ENCODE measurements at places on chromosomes 6 and 20.

DNA sequence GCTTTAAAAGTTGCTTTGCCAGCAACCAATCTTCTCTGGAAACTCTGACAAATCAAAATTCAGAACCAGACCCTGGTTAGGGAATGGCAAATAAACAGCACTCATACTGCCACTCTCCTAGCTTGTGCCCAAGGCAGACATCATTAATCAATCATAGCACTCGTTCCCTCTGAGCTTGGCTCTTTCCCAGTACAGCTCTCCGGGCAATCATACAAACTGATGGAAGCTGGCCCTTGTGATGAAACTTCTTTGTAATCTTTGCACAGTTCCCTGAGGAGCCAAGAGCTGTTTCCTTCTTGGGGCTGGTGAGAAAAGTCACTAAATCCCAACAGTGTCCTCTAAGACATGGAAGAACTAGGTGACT lies 34.7 kb downstream of the KIAA1755 start:
- DNase-seq = no peak

GRCh38 chr6:17741507-17741906 lies 34.8 kb upstream of the NUP153 start:
- no peak for DNase-seq

DNA sequence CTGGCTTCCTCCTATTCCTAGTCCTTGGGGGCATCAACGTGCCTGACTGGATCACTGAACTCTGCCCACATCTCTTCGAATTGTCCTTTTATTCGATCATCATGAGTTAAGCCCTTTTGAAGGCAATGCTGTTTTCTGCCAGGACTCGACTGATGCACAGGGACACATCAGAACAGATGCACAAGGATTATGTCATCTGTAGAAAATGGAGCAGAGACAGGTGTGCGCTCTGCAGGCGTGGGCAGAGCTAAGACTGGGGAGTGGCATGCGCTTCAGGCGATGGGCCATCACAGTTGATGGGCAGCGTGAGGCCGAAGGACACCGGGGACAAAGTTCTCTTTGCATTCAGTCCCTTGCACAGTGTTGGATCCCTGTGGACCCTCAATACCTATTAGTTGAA lies 13.1 kb downstream of the GABRR1 start:
- DNase-seq = no peak

GRCh38 chr6:126812651-126813050 lies 305.8 kb upstream of the RSPO3 start:
- DNase-seq = no peak

GRCh38 chr6:154164397-154164796 lies 125.4 kb downstream of the OPRM1 start:
- no peak for DNase-seq

GRCh38 chr20:34618676-34619075 lies 58.2 kb downstream of the PIGU start:
- no peak for DNase-seq

DNA sequence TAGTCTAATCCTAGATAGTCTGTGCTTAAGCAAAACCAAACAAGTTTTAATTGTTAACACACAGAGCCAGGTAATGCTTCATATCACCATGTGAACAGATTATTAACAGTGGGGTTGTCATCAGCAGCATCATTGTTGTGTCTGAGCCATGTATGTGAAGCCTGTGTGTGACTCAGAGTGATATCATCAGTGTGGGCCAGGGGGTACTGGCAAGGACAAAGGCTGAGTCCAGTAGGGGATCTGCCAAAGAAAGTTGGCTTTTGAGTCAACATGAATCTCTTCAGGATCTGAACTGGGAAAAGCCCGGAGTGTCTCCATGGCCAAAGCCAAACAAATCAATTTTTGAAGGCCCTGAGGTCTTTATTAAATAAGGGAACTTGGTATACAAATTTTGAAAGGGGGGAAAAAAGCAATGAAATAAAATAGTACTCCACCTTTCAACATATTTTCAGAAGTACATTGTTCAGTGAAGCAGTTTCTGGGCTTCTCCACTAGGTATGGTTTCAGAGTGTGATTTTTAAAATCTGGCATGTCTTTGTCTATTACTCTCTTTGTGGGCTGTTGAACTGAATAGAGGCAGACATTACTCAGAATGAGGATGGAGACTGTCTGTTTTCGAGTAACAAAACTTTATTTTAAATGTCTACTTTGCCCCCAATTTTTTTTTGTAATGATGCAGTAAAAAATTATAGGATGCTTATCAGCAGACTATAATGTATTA lies 444.2 kb upstream of the JAG1 start:
- no peak for DNase-seq

- no peak for DNase-seq
Observed at GRCh38 chr20:49415005-49415667, 67.3 kb downstream of the KCNB1 start.

- DNase-seq = no peak
Observed at GRCh38 chr6:15911753-15912504, 217.0 kb upstream of the MYLIP start.

DNA sequence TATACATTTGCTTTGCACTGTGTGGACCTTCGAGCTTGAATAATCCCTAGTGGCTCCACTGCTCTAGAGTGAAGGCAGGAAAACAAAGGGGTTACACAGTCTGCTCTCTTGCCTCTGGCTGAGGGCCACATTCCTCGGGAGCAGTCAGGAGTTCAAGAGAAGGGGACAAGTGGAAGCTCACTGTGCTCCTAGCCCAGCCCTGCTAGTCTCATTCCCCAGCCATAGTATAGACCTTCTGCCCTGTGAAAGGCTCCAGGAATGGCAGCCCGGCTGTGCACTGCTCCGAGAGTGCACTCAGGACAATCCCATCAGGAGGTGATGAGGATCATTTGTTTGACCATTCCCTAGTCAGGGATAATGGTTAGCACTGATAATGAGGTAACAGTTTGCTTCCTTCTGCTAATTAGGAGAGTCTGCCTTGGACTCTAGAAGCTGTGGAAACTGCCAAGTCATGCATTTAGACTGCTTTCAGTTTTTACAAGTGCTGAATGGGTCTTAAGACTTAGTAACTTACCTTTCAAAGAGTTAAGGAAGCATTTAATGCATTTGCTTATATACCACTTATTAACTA lies 8.5 kb downstream of the IYD start:
- no peak for DNase-seq

DNA sequence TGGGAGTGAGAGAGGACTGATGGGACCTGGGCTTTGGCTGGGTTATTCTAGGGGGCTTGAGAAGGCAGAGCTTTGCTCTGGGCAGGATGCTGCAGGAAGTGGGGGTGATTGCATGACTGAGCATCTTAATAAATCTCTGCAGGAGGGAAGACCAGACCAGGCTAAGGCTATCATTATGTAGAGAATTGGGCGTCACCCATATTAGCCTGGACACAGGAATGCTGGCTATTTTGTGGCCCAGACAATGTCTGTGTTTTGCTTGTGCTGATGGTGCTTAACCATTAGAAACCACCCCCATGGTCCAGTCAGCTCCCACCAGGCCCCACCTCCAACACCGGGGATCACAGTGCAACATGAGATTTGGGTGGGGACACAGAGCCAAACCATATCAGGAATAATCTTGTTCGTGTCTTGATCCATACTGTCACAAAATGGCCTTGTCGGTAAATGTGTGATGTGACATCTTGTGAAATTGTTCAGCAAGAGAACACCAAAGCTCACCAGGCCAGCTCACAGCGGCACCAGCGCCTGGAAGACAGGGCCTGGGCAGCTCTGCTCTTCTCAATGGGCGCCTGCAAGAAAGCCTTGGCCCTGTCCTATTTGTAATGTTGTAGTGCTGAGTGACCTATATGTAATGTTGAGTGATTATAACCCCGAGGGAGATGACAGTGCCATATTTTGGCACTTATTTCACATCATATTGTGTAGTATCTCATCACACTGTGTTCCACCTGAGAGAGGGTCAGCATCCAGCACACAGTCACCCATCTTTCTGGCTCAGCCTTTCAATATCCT lies 211.8 kb downstream of the QKI start:
- no peak for DNase-seq

DNA sequence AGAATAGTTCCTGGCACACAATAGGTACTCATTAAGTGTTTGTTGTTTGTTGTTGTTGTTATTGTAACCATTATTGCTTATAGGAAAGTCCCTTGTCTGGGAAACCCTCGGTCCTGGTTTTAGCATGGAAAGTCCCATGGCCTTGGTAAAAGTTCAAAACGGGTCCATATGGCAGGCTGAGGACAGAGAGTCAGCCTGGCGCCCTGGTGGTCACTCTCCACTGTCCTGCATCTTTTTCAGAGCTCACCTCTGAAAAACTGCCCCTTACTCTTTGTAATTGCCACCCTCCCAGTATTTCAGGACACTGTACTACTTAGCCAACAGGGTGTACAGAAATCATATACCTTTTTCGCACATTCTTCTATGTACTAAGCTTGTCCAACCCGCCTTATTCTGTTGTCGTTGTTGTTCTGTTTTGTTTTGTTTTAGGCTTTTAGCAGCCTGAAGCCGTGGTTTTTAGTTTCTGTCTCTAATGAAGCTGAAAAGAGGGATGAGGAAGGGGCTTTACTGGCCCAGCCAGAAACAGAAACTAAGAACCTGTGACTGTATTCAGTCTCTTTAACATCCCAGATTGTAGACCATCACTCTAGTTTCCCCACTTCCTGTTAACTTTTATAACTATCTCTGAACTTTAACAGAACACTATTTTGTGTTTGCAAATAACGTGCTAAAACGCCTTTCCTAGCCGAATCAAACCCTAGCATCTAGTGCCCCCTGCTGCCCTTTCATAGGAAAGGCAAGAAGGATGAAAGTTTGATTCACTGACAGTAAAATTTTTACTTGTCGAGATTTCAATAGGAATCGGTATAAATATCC lies 7.6 kb upstream of the TMEM14A start:
- DNase-seq = peak; percentile 28

DNA sequence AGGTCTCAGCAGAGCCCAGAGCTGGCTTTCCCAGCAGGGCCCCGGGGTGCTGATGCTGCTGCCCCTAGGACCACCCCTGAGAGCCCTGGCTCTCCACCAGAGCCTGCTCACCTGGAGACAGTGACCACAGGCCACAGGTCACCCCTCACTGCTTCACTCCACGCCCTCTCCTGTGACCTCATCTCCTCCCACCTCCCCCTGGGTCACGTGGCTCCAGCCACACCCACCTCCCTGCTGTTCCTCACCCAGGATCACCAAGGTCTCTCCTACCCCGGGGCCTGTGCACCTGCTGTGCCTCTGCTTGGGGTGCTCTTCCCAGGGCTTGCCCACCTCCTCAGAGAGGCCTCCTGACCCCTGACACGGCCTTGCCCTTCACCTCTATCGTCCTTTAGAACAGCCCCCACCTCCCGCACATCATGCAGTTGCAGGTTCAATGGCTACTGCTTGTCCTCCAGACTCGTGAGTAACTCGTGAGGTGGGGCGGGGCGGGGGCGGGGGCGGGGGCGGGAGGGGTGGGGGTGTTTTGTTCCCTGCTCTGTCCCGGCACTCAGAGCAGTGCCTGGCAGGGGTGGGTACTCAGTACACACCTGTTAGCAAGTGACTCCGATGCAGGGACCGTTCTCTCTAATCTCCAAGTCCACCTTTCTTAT lies 468.0 kb downstream of the PREX1 start:
- DNase-seq = no peak

DNA sequence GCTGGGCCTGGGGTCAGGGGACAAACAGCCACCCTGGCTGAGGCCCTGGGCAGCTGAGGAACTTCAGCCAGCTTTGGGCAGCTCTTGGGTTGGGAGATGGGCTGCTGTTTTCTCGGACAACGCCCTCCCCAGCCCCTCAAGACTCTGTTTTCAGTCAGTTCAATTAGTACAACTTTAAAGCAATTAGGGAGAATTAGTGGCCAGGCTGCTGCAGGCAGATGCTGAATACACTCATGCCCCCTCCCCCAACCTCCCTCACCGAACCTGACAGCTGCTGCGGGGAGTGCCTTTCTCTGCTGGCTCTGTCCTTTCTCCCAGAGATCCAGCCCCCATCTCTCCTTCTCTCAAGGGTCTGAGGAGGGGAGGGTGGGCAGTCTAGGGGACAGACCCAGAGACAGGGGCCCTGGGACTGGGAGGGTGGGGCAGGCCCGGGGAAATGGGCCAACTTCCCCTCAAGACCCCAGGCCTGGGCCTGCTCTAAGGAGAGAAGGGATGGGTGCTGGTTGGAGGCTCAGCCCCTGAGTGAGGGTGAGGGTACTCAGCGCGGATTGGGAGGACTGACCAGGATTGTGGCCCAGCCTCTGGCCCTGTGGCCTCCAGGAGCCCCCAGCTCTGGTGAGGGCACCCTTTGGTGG lies 17.8 kb upstream of the MYT1 start:
- no peak for DNase-seq

GRCh38 chr6:36793913-36794712 lies 45.1 kb downstream of the CPNE5 start:
- DNase-seq = no peak

DNA sequence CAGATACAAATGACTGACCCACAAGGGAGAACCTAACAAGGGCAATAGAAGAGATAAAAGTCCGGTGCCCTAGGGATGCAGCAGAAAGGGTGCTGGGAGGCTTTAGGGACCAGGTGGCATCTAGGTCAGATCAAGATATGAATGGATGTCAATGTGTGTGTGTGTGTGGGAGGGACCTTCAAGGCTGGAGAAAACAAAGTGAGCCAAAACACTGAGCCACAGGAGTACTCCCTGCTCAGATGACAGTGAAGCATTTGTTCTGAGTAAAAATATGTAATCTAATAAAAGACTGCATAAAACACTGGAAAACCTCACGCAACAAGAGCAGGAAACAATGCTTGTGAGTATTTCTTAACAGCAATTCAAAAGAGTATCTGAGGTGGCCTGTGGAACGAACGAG lies 28.2 kb downstream of the ZNF337 start:
- DNase-seq = no peak

DNA sequence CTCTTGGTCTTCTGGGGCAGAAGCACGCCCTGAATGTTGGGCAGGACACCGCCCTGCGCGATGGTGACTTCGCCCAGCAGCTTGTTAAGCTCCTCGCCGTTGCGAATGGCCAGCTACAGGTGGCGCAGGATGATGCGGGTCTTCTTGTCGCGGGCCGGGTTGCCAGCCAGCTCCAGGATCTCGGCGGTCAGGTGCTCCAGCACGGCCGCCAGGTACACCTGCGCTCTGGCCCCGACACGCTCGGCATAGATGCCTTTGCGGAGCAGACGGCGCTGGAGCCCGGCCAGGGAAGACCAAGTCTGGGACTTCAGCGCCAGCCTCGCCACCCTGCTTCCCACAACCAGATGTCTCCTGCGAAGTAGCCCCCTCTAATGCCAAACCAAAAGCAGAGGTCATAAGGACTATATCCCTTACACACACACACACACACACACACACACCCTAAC lies 8.0 kb upstream of the SLC17A3 start:
- DNase-seq = peak; percentile 5

- no peak for DNase-seq
Observed at GRCh38 chr20:49987015-49987867, 4.5 kb downstream of the SNAI1 start.

DNA sequence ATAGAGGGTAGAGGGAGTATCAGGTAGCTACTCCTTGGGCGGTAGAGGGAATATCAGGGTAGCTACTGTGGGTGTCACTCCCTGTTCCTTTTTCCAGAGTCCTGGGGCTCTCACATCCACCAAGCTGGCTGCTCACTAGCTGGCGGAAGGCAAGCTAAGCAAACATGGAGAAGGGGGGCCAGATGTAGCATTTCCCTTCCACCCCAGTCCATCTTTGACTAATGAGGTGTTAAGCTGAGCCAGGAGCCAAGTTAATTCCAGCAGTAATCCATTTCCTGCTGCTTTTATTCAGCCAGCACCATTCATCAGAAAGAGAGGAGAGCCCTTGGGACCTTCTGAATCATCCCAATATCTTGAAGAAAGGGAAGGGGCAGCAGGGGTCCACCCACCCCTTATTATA lies 330.0 kb downstream of the ZFAND3 start:
- DNase-seq = no peak

GRCh38 chr6:34696189-34696738 lies 303 bp downstream of the ILRUN start:
- peak; percentile 9 for DNase-seq

Data from stimulated activated CD8-positive, alpha-beta memory T cell treated with anti-CD3 and anti-CD28 coated beads, Interleukin-2, amount 100 ng/mL, for 1 hour (primary cell).